ENCODE measurements at places on chromosomes 11 and 22. TPM values are rescaled to one million over a fixed set of nuclear protein-coding genes. Genes with fewer than 3 reads are reported as not detected.

- no peak for DNase-seq
These were observed 147.0 kb upstream of the NTM start for GRCh38 chr11:131223198-131223991.

DLAT gene
- 41.9 TPM for polyA plus RNA-seq

DNA sequence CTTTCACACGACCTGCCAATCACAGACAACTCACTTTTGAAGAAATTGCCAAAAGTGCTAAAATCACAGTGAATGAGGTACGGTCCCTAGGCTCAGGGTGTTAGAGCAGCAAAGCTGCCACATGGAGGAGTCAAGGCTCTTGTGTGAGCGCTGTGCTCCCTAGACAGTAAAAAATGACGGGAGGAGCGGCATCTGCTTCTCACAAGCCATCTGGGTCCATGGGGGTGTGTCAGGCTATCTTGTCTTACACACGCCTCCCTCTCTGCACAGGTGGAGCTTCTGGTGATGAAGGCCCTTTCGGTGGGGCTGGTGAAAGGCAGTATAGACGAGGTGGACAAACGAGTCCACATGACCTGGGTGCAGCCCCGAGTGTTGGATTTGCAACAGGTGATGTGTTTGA, 14.8 kb downstream of the PSMD13 start:
- no peak for DNase-seq

DNA sequence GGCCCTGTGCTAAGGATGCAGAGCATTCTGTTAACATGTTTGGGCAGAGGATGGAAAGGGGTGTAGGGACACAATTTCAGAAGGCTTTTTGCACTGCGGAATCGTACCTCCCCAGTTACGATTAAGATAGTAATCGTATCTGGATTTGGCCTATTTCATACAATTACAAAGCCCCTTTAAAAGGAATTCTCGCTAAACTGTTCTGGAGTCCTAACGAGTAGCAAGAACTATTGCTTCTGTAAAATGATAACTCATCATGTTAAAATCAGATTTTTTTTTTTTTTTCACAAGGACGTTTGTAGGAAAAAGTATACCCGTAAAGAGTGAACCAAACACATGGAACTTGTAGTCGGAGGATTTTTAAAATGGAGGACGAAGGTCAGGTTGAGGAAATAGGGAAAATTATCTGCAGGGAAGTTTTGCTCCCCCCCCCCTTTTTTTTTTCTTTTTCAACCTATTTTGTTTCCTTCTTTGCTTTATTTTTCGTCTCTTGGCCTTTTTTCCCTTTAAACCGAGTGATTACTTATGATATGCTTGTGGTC, 934 bp downstream of the HSD17B12 start:
- no peak for DNase-seq

DNA sequence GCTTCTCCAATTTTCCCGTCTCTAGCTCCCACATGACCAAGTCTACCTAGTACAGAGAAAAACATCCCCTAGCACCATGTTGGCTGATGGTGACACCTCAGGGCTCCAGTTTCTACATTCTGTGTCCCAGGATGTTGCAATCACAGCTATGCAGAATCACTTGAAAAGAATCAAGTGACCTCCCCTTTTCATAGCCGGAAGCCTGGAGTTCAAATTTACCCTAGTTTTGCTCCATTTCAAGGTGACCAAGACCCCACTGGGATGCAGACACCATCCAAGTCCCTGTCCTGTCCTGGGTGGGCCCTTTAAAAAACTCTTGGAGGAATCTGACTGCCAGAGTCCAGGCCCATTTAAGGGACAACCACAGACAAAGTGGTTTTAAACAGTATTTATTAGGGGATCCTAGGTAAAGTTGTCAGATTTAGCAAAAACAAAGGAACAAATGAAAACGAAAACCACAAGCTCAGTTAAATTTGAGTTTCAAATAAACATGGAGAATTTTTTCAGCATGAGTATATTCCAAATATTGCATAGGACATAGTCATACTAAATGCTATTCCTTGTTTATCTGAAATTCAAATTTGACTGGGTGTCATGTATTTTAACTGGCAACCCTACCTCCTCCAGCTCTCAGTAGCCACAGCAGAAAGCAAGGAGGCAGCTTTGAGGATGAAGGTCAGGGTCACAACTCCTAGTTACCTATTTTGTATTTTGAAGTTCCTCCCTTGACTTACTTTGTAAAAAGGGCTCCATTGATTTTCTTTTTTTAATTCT, 52.4 kb downstream of the MIAT start:
- DNase-seq: no peak

DNA sequence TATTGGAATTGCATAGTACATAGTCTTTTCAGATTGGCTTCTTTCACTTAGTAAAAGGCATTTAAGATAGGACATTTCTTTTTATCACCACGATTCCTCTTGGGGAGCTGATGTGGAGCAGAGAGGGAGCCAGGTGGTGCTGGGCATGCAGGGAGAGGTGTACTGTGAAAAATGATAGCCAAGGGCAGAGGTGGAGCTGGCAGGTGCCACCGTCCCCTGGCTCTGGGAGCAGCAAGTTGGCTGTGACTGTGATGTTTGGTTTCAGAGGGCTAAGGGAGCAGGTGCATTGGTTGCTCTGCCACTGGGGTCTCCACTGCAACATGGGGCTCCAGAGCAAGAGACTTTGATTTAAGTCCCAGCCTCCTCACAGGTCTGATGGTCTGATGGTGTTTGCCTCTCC, 16.5 kb downstream of the SGSM1 start:
- no peak for DNase-seq

HEPACAM gene
- polyA plus RNA-seq: not detected

GRCh38 chr22:31230155-31230870, 18.2 kb downstream of the LIMK2 start:
- no peak for DNase-seq

DCDC1 gene
- 0.02 TPM for polyA plus RNA-seq

Data from keratinocyte (primary cell).